ENCODE measurements at places on chromosomes 16 and 17.

- DNase-seq: no peak
These were observed 24.9 kb upstream of the CRYM start for GRCh38 chr16:21302898-21303528.

GRCh38 chr17:20952183-20952582 is 90.6 kb downstream of the USP22 start:
- DNase-seq: no peak

DNA sequence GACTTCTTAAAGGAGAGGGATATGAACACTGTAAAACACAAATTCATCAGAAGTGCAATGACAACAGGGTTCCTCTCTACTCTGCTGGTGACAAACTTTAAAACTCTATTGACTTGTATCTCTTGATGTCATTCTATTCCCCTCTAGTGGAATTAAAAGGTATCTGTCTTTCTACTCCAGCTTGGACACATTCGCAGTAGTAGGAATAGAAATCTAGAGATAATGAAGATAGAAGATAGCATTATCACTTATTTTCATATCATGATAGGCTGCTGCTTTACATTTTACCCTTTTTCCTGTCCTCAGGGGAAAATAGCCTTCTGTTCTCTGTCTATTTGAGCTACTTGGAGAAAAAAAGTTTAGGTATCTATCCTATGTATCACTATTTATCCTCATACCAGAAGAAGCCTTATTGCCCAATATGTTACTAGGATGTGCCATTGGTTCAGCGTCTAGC is 209.6 kb upstream of the CACNG5 start:
- DNase-seq: peak; percentile 28

GRCh38 chr16:14286368-14287230 is 215.5 kb downstream of the MRTFB start:
- DNase-seq: peak; percentile 33

DNA sequence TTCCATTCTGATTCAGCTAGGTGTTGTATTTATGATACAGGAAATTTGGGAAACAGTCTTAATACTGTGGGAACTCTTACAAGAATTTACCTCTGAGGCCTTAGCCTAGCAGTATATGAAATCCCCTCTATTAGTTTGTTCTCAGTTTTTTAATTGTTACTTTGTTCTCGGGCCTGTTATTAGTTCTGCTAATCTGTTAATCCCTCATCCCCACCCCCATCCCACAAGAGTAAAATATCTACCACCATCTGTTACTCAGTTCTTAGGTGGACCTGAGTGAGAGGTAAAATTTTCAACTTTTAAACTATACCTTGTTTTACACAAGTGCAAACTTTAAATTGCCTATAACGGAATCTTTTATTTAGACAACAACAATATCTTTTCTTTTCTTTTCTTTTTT is 47.0 kb downstream of the RHOT1 start:
- no peak for DNase-seq

DNA sequence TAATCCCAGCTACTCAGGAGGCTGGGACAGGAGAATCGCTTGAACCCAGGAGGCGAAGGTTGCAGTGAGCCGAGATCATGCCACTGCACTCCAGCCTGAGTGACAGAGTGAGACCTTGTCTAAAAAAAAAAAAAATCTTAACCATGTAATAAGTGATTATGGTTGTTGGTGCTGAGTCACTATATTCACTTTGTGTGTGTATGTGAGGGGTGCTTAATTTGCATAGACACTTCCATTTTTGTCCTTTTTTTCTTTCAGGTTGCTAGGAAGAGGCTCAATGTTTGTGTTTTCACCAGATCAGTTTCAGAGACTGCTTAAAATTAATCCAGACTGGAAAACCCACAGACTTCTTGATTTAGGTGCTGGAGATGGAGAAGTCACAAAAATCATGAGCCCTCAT is 18.2 kb downstream of the METTL9 start:
- no peak for DNase-seq

DNA sequence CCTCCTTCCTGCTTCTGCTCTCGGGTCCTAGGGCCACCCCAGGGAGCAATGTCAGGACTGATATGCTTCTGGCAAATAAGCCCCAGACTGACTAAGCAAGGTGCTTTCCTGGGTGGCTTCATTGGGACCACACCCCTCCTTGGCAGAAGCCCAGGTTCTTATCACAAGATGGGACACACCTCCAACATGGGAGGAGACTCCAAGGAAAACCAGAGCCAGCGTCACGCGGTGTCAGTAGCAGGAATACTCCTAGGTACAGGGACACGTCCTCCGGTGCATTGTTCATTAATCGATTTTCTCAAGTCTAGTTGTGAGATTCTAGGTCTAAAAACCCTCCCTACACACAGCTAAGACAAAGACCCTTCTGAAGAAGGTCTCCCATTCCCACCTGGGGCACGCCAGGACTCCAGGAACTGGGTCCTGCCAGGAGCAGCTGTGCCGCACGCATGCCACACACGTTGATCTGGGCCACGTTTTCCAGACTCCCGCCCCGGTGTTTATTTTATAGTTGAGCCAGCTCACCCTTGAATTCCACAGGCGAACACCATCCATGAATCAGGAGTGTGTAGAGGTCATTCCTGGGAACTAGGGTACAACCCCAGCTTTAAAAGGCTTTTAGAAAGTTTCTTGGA is 30.8 kb downstream of the FA2H start:
- no peak for DNase-seq

GRCh38 chr16:76222087-76222486 is 55.1 kb upstream of the CNTNAP4 start:
- DNase-seq: no peak

- DNase-seq: no peak
These were observed 227.9 kb downstream of the MSI2 start for GRCh38 chr17:57484081-57484666.

DNA sequence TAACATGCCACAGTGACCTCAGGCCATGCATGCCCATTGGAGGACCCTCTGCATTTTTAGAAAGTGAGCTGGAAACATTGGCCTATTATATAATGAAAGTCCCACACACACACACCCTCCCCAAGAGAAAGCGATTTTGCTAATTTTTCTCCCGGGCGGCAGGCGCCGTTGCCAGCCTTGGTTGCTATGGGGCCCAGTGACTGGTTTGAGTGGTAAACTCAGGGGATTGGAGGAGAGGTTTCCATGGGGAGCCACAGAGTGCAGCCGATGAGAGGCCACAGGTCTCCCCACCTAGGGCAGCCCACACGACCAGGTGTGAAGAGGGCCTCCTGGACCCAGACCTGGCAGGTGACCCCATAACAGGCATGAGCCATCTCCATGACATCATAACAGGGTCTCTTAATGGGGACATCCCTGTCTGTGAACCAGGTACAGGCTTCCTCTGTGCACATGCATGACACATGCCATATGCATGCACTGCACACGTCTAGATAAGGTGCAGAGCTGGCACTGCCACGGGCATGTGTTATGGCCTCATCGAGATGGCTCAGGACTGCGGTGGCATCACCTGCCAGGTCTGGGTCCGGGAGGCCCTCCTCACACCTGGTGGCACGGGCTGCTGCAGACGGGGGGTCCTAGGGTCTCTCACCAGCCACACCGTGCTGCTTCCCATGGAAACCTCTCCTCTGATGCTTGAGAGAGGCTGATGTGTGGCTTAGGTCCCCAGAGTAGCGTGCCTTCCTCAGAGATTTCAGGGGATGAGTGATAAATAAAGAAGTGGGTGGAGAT is 144.1 kb downstream of the RBFOX3 start:
- no peak for DNase-seq

GRCh38 chr17:77354420-77354669 is 213.6 kb downstream of the SEC14L1 start:
- peak; percentile 13 for DNase-seq

DNA sequence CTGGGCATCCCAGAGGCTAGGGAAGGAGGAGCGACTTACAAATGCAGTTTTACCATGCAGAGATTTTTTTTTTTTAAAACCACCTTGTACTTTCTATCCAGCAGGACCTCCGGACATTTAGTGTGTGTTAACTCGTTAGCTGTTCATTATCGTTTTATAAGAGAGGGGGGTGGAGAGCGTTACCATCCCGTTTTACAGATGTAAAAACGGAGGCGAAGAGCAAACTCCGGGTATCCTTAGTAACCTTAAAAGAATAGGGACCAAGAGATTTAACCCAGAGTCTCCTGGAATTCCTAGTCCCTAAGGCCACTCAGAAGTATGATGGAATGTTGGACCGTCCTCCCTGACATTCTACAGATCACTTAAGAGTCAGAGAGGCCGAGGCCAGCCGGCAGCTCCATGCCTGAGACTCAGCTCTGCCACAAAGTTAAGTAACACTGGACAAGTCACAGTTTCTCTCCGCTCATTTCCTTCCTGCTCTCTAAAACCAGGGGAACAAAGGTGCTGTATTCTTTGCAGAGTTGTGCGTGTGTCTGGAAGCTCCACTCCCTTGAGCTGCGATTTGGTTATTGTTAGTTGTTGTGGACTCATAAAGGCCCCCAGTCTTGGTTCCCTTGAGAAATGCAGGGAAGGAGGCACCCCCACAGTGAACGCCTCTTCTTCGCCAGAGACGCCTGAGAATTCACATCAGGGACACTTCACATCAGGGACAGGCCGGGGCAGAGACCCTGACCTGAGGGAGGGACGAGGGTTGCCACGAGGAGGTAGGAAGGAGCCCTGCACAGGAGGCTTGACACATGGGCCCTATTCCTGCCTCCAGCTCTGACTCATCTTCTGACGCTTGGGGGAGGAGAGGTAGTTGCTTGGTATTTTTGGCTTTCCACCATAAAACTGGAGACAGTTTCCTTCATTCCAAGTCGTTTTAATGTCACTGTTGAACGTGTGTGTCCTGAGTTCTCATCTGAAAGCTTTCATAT is 1.2 kb downstream of the DUSP14 start:
- no peak for DNase-seq

GRCh38 chr17:4501295-4501949 is 2.7 kb downstream of the SPNS2 start:
- no peak for DNase-seq

DNA sequence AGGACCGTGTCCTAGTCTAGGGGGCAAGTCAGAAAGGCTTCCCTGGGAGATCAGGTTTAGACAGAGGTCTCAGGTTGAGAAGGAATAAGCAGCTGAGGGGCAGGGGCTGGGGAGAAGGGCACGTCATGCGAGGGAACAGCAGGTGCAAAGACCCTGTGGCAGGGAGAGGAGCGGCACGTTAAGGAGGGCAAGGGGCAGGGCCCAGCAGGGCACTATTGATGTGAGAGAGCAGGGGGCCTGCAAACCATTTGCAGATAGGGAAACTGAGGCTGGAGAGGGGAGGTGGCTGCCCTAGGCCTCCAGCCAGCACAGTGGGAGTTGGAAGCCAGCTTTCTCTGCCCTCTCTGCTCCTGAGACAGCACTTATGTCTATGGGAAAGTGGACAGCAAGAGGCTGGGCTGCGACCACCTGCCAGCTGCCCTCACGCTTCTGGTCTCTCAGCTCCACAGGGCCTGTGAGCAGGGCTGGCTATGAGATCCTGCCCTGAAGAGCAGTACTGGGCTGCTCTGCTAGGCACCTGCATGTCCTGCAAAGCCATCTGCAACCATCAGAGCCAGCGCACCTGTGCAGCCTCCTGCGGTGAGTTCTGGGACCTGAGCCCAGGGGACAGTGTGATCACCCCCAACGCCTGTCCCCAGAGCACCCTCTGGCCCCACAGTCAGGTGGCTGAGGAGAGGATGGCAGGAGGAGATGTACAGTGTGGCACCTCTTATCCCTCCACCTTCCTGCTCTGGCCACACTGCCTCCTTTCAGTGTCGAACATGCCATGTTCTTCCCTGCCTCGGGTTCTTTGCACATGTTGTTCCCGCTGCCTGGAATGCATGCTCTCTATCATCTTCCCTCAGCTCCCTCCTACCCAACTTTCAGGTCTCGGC is 61.5 kb downstream of the USP22 start:
- no peak for DNase-seq

DNA sequence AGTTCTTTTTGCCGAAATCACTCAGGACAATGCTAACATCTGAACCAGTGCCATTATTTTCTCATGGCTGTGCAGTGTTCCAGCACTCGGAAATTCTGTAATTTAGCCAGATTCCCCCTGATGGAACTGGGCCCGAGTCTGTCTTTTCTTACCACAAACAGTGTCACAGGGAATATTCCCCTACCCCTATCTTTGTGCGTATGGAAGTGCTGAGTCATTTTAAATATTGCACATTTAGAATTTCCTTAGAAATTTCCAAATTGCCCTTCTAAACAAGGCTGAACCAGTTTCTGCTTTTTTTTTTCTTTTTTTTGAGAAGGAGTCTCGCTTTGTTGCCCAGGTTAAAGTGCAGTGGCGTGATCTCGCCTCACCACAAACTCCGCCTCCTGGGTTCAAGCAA is 88.0 kb upstream of the CREBBP start:
- DNase-seq: no peak

DNA sequence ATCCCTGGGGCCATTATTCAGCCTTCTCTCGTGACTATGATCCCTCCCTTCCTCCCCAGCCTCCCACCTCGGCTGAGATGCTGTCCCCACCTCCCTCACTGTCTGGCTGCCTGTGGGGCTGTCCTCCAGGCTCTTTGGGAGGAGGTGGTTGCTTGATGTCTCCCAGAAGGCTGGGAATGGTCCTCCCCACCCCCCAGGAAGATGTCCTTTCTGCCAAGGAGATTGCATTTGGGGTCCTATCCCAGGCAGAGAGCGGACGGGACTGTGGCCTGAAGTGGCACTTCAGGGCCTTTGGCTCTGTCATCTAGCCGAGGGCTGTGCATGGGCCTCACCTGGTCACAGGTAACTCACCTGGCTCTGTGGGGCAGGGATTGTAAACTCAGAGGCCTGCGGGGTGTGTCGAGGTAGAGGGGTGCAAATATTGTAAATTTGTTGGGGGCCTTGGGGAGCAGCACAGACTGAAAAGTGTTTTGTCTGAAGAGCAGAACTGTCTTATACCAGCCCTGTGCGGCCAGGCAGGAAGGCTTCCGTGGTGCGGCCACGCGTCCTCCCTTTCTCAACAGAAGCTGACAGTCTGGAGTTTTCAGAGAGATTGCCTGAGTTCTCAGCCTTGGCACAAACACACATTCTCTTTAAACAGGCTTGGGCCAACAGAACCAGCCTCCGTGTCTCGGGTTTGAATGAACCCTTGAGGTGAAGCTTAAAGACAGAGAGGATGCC is 177.9 kb downstream of the SEC14L1 start:
- no peak for DNase-seq

GRCh38 chr16:76665571-76666275 is 388.5 kb downstream of the CNTNAP4 start:
- DNase-seq: no peak

- DNase-seq: no peak
These were observed 7.1 kb upstream of the SLC5A11 start for GRCh38 chr16:24838554-24839266.

GRCh38 chr16:19240494-19240893 is 45.0 kb upstream of the CLEC19A start:
- DNase-seq: no peak

DNA sequence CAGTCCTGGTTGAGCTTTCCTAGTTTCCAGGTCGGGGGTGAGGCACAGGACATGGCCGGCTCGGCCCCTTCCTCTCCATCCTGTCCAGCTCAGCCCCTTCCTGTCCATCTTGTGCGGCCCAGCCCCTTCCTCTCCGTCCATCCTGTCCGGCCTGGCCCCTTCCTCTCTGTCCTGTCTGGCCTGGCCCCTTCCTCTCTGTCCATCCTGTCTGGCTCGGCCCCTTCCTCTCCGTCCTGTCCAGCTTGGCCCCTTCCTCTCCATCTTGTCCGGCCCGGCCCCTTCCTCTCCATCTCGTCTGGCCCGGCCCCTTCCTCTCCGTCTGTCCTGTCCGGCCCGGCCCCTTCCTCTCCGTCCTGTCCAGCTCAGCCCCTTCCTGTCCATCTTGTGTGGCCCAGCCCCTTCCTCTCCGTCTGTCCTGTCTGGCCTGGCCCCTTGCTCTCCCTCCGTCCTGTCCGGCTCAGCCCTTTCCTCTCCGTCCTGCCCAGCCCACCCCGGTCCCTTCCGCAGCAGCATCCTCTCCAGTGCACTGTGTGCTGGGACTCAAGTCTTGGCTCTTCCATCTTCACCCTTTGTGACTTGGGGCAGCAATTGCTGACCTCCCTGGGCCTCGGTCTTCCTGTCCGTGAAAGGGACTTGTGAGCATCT is 5.5 kb upstream of the ZNF750 start:
- DNase-seq: no peak
